Immature natural killer cell (primary cell): ENCODE measurements at places on chromosomes 6 and 20.

- no peaks in the 10 kb centered on the region for H3K36me3 ChIP-seq
- no peak overlapping the region for H3K27ac ChIP-seq
- no peaks in the 10 kb centered on the region for H3K27me3 ChIP-seq
- DNase-seq, result no peak
- no peaks in the 10 kb centered on the region for H3K4me1 ChIP-seq
Observed at GRCh38 chr6:151057061-151057460, 182.7 kb upstream of the AKAP12 start.

- H3K27ac ChIP-seq, result no peak overlapping the region
- no peaks in the 10 kb centered on the region for H3K4me1 ChIP-seq
Observed at GRCh38 chr6:114142258-114142657, 171.3 kb upstream of the HDAC2 start.

GRCh38 chr20:59598625-59599310, 5.6 kb upstream of the PHACTR3 start:
- H3K36me3 ChIP-seq, result no peaks in the 10 kb centered on the region
- peak; percentile 2 for DNase-seq
- peaks cover 12% of the 10 kb centered on the region for H3K27me3 ChIP-seq
- no peak overlapping the region for H3K4me3 ChIP-seq
- H3K27ac ChIP-seq, result no peak overlapping the region
- no peaks in the 10 kb centered on the region for H3K4me1 ChIP-seq

DNA sequence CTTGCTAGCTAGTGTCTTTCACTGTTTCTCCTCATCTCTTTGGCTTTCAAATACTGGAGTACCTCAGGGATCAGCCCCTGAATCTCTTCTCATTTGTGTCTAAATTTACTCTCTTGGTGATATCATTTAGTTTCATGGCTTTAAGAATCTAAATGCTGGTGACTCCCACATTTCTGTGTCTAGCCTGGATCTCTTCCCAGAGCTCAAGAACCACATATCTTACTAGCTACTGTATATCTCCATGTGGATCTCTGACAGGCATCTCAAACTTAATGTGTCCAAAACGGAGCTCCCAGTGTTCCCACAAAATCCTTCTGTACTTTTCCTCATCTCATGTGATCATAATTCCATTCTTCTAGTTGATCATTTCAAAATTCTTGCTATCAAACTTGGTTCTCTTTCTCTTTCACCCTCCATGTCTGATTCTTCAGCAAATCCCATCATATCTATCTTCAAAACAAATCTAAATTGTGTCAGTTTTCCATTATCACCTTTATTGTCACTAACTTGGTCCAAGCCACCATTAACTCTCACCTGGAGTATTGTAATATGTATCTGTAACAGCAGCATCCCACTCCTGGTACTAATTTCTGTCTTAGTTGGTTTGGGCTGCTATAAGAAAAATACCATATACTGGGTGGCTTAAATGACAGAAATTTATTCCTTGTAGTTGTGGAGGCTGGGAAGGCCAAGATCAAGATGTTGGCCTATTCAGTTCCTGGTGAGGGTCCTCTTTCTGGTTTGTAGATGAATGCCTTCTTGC, 45.9 kb downstream of the CCDC170 start:
- no peak overlapping the region for H3K4me3 ChIP-seq
- DNase-seq, result no peak
- H3K27me3 ChIP-seq, result no peaks in the 10 kb centered on the region
- no peaks in the 10 kb centered on the region for H3K36me3 ChIP-seq
- no peaks in the 10 kb centered on the region for H3K4me1 ChIP-seq

- H3K4me1 ChIP-seq, result no peaks in the 10 kb centered on the region
- no peak for DNase-seq
- H3K27ac ChIP-seq, result no peak overlapping the region
- H3K36me3 ChIP-seq, result peaks cover 34% of the 10 kb centered on the region
Observed at GRCh38 chr6:139257821-139258398, 33.9 kb downstream of the TXLNB start.

DNA sequence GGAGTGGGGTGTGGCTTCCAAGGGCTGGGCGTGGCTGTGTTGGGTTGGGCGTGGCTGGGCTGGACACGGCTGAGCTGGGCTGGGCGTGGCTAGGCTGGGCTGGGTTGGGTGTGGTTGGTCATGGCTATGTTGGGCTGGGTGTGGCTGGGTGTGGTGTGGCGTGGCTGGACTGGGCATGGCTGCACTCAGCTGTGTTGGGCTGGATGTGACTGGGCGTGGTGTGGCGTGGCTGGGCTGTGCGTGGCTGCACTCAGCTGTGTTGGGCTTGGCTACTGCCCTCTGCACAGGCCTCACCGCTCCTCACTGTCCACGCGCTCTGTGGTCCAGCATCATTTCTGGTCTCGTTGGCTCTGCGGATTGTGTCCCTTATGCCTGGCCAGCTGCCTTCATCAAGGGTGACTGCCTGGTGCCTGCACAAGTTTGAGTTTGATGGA, 43.5 kb upstream of the SLCO4A1 start:
- H3K27ac ChIP-seq, result no peak overlapping the region
- no peak for DNase-seq
- H3K4me3 ChIP-seq, result no peak overlapping the region
- H3K36me3 ChIP-seq, result no peaks in the 10 kb centered on the region
- peaks cover 31% of the 10 kb centered on the region for H3K4me1 ChIP-seq
- peaks cover 6% of the 10 kb centered on the region for H3K27me3 ChIP-seq

GRCh38 chr20:19498756-19499155, 259.3 kb upstream of the RIN2 start:
- peaks cover 3% of the 10 kb centered on the region for H3K27me3 ChIP-seq
- DNase-seq, result no peak
- H3K4me1 ChIP-seq, result peaks cover 3% of the 10 kb centered on the region
- no peaks in the 10 kb centered on the region for H3K36me3 ChIP-seq
- H3K4me3 ChIP-seq, result no peak overlapping the region

DNA sequence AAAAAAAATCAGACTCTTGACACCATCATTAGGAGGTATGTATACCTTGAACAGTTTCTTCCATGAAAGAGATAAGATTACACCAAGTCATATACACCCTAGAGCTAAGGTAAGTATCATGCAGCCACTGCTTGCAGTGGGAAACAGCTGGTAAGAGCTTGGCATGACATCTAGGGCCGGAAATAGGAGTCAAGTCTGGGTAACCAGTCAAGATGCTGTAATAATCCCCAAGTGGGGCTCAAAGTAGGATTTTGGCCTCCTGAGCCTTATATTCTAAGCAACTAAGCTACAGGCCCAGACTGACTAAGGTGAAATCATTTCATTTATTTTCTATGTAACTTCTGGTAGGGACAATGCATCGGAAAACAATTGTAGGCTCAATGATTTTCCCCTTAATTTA, 23.9 kb downstream of the TRERF1 start:
- DNase-seq, result no peak
- peak overlapping the region; percentile 70 for H3K4me3 ChIP-seq
- H3K4me1 ChIP-seq, result peaks cover 74% of the 10 kb centered on the region

DNA sequence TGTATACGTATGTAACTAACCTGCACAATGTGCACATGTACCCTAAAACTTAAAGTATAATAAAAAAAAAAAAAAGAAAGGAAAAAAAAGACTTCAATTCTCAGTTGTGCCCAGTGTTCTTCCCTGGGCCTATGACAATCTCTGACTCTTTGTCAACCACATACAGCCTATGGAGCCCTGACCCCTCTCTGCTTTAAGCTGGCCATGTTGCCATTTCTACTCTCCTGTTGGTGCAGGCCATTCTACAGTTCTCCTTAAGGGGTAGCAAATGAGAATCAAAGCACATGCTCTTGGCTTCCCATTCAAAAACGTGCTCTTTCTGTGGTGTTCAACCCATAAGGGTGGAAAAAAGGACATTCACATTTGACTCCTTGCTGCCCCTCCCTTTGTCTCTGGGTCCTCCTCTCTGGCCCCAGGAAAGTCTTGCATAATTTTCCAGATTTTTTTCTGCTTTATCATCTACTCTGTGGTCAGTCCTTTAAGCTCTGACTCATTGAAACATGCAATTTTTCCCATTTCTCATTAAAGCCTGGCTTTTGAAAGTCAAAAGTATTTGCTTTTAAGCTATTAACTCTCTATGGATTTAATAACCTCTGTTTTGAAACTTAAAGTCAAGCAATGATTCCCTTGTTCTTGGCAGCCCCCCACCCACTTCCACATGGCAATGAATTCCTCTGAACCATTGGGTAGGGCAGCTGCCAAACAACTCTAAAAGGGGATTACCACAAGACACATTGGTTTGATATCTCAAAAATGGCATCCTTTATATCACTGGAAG, 208.6 kb upstream of the MCHR2 start:
- no peak overlapping the region for H3K27ac ChIP-seq
- DNase-seq, result no peak
- no peaks in the 10 kb centered on the region for H3K36me3 ChIP-seq
- H3K27me3 ChIP-seq, result no peaks in the 10 kb centered on the region
- no peak overlapping the region for H3K4me3 ChIP-seq

GRCh38 chr6:81172056-81172740, 580.3 kb downstream of the TENT5A start:
- H3K4me1 ChIP-seq, result no peaks in the 10 kb centered on the region
- H3K36me3 ChIP-seq, result no peaks in the 10 kb centered on the region
- no peak for DNase-seq

DNA sequence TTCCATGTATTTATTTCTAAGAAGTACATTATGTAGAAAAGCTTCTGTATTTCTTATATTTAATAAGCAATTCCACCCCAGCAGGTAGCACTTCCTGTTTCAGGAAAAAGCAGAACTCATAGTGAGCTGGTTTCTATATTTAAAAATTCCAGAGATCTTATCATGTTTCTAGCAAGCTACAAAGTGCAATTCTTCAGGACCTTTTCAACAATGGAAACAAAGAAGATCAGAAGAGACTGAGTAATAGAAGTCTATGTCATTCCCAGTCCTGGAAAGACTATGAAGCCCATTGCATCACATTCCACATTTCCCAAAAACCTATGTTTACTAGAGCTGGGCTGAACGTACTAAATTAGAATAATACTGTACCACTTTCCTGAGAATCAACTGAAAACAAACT, 302.6 kb upstream of the NRSN1 start:
- no peak overlapping the region for H3K4me3 ChIP-seq
- no peak overlapping the region for H3K27ac ChIP-seq
- peaks cover 1% of the 10 kb centered on the region for H3K27me3 ChIP-seq
- H3K36me3 ChIP-seq, result no peaks in the 10 kb centered on the region

DNA sequence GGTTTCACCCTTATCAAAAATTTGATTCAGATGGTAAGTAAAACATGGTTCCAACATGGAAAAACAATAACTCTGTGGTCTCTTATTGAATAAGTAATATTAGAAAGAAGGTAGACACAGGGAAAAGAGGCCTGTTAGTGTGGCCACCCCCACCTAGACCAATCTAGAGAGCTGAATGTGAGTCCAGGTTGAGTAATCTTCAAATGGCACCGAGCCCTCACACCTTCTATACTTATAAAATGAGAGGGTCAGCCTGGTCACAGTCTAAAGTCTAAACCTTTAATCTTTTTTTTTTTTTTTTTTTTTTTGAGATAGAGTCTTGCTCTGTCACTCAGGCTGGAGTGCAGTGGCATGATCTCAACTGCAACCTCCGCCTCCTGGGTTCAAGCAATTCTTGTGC, 6.9 kb downstream of the FAM184A start:
- H3K4me3 ChIP-seq, result no peak overlapping the region
- peaks cover 5% of the 10 kb centered on the region for H3K27me3 ChIP-seq
- no peaks in the 10 kb centered on the region for H3K36me3 ChIP-seq
- no peak overlapping the region for H3K27ac ChIP-seq
- DNase-seq, result no peak

DNA sequence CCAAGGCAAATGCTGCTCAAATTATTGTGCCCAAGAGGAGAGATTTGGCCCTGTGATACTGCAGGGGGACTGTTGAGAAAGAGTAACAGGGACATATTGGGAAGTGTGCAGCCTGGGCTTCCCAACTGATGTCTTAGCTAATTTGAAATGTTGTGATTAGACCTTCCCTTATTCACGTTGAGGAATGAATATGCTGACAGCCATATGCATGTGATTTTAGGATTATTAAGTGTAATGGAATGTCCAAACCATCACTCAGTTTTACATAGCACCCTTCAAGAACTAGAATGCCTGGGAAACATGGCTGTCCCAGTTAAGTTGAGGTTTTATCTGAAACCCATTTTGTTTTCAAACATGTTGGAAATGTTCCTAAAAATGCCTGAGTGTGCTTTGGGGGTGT, 81.4 kb downstream of the CARMIL1 start:
- H3K36me3 ChIP-seq, result no peaks in the 10 kb centered on the region
- H3K4me3 ChIP-seq, result no peak overlapping the region
- no peaks in the 10 kb centered on the region for H3K4me1 ChIP-seq
- DNase-seq, result no peak
- no peak overlapping the region for H3K27ac ChIP-seq

GRCh38 chr20:12467758-12468157, 541.0 kb upstream of the SPTLC3 start:
- H3K27ac ChIP-seq, result no peak overlapping the region
- no peaks in the 10 kb centered on the region for H3K36me3 ChIP-seq
- no peak overlapping the region for H3K4me3 ChIP-seq
- H3K4me1 ChIP-seq, result no peaks in the 10 kb centered on the region

DNA sequence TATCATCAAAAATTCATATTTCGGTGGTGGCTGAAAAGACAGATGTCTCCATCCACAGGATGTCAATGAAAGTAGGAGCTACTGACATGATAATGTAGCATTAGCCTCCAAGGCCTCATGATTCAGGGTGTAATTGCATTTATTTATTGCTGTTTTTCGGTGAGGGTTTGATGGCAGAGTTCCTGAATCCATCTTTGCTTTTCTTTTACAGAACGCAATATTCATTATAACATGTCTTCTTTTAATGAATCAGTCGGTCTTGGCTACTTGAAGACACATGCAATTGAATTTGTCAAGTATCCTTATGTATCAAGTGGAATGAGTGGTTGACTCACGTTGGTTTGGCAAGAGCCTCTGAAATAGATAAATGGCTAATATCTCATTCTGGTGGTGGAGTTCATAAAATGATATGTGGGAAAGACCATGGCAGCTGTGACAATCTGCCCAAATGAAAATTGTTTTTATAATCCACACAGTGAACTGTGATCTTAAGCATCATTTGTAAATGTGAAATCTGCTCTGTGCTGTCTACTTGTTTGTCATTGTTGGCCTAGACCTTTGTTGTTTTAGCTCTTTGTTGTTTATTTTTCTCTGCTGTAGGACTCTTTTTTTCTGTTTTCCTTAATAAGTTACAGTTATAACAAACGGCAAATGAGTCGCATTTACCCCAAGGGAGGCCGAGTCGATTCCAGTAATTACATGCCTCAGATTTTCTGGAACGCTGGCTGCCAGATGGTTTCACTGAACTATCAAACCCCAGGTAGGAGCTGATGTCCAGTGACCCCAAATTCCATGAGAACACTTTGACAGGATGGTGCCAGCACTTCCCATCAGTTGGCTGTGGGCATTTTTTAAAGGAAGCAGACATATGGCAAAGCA, 105.7 kb upstream of the LAMP5 start:
- H3K36me3 ChIP-seq, result no peaks in the 10 kb centered on the region
- H3K27me3 ChIP-seq, result no peaks in the 10 kb centered on the region
- H3K4me1 ChIP-seq, result no peaks in the 10 kb centered on the region
- H3K27ac ChIP-seq, result no peak overlapping the region

DNA sequence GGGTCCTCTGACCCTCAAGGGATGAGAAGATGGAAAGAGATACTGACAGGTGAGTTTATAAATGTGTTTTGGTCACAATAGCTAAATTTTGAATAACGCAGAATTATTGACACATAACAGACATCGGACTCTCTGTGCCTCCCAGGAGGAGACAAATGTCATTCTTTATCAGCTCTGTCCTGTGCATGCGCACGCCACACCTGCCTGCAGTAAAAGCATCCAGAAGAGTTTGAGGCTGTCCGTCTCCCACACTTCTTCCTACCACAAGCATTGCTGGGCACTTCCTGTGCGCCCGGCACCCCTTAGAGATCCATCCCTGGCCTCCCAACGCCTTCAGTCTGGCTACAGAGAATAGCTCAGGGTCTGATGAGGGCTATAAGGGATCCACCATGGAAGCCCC, 81.5 kb upstream of the CST7 start:
- no peak overlapping the region for H3K27ac ChIP-seq
- no peak overlapping the region for H3K4me3 ChIP-seq
- H3K36me3 ChIP-seq, result no peaks in the 10 kb centered on the region
- no peak for DNase-seq
- H3K27me3 ChIP-seq, result peaks cover 3% of the 10 kb centered on the region
